ENCODE measurements at places on chromosomes 1 and 21.
A peak's percentile ranks its signal among the peaks of the same experiment; 100 is the strongest.

- no peak for DNase-seq
Observed at GRCh38 chr1:234295068-234295467, 78.2 kb upstream of the COA6 start.

DNA sequence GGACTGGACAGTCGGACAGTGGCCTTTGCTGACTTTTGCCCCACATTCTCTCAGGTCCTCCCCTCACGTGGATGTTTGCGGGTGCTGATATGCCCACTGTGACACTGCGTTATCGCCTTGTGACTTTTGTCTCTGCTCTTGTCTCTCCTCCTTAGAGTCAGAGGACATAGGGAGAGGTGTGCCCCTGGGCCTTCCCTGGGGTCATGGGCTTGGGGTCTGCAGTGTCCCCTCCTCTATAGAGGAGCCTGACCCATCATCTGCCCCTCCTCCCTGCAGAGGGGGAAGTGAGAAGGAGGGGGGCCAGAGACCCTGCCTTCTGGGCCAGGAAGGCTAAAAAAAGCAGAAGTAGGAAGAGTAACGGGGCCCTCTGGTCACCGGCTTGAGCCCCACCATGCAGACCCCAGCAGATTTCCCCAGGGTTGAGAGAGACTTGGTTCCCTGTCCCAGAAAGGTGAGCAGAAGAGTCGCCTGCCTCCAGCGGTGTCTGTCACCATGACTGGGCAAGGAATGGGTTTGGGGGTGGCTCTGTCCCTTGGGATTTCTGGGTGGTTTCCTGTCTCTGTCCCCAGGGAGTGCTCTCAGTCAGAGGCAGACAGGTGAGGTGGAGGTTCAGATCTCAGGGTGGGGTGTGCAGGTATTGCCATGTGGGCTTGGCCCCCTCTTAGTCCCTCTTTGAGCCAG, 13.3 kb downstream of the RPS6KA1 start:
- DNase-seq: no peak

DNA sequence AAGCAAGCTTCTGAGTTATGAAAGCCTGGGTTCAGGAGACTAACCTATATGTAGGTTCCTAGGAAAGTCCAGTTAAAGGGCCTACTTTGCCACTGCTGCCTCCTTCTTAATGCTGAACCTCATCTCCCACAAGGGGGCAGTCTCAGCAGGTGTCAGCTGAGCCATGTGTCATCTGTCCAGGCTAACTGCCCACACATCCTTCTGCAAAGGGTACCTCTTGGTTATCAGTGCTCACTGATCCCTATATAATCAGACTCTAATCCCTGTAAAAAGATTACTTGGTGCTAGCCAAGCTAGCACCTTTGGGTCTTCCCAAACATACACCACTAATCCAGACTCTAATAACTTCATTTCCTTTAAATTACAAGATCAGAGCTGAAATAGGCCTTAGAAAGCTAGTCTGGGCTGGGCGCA, 9.0 kb downstream of the PRDX1 start:
- DNase-seq: peak; percentile 58

DNA sequence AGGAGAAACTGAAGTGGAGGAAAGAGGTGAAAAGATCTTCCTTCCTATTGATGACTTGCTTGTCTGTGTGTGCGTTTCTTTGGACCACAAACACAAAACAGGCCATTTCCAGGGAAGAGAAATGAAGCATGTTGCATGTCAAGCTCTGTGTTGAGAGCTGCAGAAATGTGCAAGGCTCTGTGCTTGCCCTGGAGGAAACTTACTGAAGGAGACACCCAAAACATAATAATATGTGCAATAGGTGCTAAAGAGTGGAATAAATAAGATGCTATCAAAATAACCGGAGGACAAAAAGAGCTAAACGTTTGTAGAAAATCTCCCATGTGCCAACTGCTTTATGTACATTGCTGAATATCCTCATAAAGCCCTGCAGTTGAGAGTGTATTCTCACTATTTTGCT, 195.2 kb upstream of the HMGB4 start:
- no peak for DNase-seq

- DNase-seq: no peak
Observed at GRCh38 chr1:186611156-186611555, 69.1 kb downstream of the PTGS2 start.

DNA sequence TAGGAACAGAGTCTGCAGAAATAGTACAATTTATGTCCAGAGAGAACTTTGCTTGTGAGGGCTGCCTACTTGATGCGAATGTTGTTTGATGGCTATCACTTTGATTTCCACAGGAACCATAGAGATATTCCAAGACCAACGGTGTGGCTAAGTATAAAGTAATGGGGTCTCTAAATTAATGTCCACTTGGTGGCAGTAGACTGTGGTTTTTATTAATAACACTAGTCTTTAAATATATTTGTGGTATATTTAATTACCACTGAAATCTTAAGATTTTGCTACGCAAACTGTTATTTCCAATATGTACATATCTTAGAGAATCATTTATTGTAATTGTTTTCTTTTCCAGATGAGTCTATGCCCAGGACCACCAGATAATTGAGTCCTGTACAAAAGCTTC, 647.9 kb downstream of the PLA2G4A start:
- DNase-seq: no peak

DNA sequence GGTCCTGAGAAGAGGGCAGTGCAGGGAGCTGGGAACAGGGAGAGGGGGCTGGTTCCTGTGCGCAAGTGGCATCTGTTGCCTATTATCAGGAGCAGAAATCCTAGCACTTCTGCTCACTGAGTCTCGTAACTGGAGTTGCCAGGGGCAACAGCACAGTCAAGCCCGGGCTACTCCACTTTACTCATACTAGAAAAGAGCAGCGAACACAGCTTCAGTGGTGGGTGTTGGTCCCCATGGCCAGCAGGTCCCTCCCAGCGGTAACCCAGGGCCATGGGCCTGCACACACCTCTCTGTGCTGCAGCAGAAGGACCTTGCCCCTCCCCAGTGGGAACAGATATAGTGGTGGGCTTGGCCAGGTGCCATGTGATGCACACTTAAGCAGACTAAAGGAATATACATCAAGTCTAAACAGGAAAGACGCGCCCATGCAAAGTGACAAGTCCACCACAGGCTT, 8.5 kb downstream of the PYCR2 start:
- DNase-seq: no peak

DNA sequence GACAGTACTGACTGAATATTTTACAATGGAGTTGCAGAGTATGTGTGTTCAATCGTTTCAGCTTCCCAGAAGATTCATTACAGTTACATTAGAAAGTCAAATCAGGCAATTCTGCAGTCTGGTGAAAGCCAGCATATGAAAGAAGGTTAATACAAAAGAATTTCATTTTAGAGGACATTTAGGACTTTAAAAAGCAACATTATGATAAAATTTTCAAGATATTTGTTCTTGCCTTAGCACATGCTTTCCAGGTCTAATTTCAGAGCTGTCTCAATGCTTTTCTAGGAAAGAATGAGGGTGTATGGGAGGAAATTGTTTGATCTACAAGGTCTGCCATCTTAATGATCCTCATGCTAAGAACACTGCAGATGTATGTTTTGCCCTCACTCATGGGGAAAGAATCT, 63.2 kb downstream of the RERE start:
- no peak for DNase-seq

GRCh38 chr21:43890042-43890441, 25.0 kb downstream of the AGPAT3 start:
- no peak for DNase-seq

DNA sequence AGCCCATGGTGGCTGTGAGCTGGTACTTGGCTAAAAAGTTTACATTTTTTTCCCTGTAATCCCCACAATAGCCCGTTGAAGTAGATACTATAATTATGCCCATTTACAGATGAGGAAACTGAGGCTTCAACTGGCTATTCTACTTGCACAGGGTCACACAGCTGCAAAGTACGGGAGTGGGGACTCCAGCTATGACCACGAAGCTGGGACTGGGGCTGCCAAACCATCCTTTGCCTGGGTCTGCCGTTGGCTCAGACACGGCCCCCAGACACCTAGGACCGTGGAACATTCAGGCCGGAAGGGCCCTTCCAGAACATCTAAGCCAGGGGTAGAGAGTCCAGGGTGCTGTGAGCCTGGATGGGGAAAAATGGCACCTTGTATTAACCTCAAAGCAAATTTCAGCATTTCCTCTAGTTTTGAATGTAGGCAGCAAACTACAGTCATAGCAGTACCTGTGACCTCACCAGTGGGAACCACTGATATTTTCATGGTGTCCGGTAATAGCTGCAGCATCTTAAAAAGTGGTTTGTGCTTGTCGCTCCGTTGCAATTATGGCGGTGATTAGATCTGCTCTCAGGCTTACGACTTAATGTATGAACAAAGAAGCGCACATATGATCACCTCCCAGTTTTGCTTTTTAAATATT, 4.3 kb downstream of the TP73 start:
- no peak for DNase-seq

DNA sequence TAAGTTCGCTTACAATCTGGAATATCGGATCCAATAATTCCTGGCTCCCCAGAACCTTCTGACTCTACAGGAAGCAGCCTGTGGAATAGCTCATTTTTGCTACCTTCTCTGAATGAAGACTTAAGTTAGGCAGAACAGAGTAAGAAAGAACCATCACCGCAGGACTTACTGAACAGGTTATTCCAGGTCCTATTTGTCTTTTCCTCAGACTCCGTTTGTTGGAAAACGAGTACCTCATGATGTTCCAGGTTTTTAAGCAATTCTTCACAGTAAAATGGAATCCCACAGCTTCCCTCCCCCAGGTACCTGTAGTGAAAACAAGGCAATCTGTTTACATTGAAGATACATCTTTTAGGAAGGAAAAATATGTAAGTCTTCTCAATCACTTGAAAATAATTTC, 59.8 kb downstream of the ADCY10 start:
- DNase-seq: no peak

- no peak for DNase-seq
Observed at GRCh38 chr21:27831816-27832569, 865.1 kb upstream of the ADAMTS5 start.

DNA sequence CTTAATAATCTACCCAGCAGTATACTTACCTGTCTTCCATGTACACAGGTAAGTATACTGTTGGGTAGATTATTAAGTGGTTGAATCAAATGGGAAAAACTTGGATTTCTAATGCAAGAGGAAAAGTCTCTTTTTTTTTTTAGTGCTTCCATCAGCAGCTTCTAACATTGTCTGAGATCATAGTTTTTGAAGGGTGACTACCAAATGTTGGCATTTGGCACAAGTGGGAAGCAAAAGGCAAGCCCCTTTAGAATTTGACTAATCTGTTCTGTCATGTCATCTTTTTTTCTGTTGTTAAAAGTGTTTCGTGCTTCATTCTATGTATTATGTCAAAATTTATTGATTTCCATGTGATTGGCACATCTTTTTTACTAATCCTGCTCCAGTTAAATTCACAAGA, 547 bp downstream of the FMO1 start:
- no peak for DNase-seq

Measured in HuH-7 (cell line).